ENCODE measurements at places on chromosomes 13 and 19. TPM values are rescaled to one million over a fixed set of nuclear protein-coding genes. Genes with fewer than 3 reads are reported as not detected.

- DNase-seq, result no peak
Observed at GRCh38 chr13:32408296-32409000, 19.5 kb downstream of the N4BP2L1 start.

DNA sequence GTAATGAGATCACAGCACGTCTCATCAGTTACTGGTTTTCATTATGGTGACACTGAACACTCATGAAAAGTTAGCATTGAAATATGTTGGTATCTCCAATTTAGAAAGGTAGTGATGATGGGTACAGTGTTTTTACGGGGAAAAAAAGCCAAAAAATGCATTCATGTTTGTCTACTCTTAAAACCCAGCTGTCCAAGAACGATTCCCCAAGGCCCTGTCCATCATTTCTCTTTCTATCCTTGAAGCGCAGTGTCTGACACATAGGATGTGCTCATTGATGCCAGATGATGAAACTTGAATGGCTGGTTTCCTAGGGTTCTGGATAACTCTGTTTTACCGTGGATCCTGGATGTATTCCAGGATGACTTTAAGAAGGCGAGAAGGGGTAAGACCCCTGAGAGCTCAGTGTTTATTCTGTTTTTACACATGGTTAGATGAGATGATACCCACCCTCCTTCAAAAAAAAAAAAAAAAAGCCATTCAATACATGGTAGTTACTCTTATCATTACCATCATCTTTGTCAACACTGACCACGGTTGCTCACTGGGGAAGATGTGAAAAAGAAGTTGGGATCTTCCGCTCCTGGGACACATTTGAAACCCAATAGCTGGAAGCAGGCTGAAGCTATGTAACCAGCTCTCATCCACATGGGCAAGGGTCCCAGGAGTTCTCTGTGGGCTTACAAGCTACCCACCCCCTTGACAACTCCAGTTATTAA, 22.5 kb downstream of the SERP2 start:
- DNase-seq, result no peak

- no peak for DNase-seq
Observed at GRCh38 chr19:20279516-20279915, 112.5 kb downstream of the ZNF486 start.

DNA sequence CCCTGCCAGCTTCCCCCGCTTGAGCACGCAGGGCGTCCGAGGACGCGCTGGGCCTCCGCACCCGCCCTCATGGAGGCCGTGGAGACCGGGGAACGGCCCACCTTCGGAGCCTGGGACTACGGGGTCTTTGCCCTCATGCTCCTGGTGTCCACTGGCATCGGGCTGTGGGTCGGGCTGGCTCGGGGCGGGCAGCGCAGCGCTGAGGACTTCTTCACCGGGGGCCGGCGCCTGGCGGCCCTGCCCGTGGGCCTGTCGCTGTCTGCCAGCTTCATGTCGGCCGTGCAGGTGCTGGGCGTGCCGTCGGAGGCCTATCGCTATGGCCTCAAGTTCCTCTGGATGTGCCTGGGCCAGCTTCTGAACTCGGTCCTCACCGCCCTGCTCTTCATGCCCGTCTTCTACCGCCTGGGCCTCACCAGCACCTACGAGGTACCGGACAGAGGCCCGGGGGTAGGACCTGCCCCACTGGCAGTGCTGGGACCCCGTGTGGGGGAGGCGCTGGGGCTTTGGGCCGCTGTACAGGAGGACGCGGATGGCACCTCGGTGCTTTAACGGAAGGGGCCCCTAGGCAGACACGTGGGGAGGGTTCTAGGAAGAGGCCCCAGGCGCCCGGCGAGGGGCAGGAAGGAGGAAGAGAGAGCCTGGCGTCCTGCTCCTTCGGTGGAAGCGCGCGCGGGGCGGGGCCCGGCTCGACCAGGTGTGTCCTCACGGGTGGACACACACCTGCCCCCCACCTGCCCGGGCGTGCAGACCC, 681 bp downstream of the SLC5A5 start:
- DNase-seq, result no peak

DNA sequence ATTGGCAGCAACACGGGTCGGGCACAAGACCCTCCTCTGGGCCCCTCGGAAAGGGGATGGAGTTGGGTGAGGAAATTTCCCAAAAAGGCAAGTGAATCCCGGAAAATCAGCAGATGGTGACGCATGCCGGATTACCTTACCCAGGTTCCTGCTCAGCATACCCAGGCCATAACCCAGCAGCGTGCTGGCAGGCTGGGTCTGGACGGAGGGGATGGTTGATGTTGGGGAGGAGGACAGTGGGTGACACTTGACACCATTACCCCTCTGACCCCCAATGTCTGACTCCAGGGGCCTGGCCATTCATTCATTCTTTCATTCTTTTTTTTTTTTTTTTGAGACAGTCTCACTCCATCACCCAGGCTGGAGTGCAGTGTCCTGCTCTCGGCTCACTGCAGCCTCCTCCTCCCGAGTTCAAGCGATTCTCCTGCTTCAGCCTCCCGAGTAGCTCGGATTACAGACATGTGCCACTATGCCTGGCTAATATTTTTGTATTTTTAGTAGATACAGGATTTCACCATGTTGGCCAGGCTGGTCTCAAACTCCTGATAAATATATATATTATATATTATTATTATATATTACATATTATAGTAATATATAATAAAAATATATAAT, 799 bp downstream of the PVR start:
- no peak for DNase-seq

DNA sequence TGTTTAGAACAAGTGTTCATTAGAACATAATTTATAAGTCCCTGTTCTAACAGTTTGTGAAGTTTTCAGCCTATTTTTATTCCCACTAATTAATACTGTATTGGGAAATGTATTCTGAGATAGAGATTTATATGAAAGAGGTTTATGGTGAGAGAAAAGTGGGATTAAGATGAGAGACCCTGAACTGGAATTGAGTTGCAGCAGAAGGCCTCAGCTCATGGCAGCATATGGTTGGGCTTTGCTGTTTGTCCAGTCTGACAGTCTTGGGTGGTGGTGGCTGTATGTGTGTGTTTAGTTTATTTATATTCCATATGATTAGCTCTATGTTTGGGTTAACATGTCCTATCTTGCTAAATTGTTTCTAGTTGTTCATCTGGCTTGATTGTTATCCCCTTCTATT, 575.1 kb downstream of the SLITRK5 start:
- DNase-seq, result no peak

DNA sequence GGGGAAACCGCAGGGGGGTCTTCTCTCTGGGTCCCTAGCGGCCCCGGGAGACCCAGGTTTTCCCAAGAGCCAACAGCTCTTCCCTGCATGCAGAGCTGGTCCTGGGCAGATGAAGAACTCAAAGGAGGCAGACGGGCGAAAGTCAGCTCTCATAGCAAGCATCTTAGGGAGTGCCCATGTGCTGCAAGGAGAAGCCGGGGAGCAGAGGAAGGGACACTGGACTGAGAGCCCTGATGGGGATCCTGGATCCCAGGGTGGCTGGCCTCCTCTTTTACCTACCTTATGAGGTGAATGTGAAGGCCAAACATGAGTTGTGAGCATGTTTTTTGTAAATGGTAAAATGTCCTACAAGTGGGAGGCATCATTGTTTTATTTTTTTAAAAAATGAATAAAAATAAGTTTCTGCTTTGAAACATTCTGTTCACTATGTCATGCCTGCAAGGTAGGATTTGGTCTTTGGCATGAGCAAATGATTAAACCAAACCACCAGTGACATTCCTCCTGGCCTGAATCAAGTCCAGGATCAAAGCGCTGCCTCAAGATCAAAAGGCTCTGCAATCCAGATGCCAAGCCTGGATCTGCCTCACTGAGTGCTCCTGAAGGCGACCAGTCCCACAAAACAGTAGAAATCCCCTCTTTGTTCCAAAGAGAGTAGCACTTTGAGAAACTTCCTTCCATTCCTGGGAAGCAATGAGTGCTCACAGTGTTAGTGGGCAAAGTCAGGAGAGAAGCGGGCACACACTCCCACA, 92.2 kb upstream of the SERP2 start:
- no peak for DNase-seq

The C1QTNF9B gene
- not detected for polyA plus RNA-seq

The HSPB6 gene
- polyA plus RNA-seq, result 21.0 TPM
